ENCODE measurements at places on chromosomes 7 and 10.

DNA sequence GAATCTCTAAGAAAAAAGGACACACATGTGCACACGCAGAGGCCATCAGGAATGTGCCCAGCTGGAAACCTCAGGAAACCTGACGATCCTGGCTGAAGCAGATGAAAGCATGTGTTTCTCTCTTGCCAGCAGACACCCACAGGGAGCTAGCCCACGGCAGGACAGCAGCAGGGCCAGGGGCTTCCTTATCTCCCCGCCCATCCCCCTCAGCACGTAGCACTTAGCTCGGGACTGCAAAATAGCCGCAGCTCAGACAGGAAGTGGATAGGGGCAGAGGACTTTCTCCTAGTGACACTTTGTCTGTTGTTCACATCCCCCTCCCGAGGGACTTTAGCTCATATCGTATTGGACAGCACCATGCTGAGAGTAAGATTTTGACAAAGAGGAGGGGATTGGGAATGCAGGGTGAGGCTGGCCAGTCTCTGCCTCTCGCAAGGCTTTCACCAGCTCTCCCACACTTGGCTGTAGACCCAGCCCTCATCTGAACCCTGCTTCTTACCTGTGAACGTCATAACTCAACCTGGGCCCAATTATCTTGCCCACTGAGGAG, 63.8 kb downstream of the MKI67 start:
- DNase-seq = no peak

DNA sequence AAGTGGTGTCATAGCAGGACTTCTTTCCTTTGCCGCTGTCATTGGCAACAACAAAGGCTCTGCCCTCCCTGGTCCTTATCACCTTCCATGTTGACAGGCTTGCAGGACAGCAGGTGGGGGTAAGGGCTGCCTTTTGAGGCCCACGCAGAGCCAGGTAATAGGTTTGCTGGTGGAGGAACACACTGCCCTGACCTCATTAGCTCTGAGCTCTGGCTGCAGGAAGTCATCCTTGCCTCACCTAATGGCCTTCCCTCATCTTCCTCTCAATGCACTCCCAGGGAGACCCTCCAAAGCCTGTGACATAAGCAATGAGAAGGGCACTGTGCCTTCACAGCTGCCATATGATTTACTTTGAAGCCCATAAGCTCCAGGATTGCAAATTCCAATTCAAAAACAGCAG, 1205.2 kb upstream of the AUTS2 start:
- no peak for DNase-seq

- no peak for DNase-seq
Measured at GRCh38 chr7:38122501-38122900, 55.5 kb upstream of the STARD3NL start.

- DNase-seq = no peak
Measured at GRCh38 chr10:74882427-74882826, 56.0 kb downstream of the KAT6B start.

DNA sequence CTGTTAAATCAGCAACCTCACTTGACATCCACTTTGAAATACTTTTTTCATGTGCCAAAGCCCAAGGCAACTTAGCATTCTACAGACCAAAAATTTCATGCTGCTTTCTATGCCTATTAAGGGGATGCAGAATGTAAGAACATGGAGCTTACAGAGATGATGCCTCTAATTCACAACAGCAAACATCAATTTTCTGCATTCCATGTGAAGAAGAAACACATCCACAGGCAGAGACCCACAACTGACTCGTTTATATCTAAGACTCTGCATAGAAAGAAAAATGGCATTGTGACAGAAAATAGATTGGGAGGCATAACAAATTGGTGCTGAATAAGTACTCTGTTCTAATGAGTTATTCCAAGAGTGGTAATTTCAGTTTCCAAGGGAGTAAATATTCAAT, 107.6 kb downstream of the SGMS1 start:
- no peak for DNase-seq

- no peak for DNase-seq
Measured at GRCh38 chr7:24573554-24574338, 494 bp downstream of the PALS2 start.

- DNase-seq = no peak
Measured at GRCh38 chr7:79386688-79387422, 66.6 kb downstream of the MAGI2 start.

All from stimulated activated CD4-positive, alpha-beta T cell treated with anti-CD3 and anti-CD28 coated beads, TNF-alpha, amount 100 ng/mL, for 24 hours (primary cell).